ENCODE measurements at places on chromosomes 5 and 9. TPM values are rescaled to one million over a fixed set of nuclear protein-coding genes. Genes with fewer than 3 reads are reported as not detected.

GRCh38 chr9:90642570-90643539, at the start of gene DIRAS2:
Gene DIRAS2, minus strand, starts transcription at chr9:90642824. Its CDS starts 28,997 bp downstream, at chr9:90613827.
- peak; percentile 55 for DNase-seq

- DNase-seq: no peak
Measured at GRCh38 chr5:98500811-98501210, 272.7 kb upstream of the RGMB start.

DNA sequence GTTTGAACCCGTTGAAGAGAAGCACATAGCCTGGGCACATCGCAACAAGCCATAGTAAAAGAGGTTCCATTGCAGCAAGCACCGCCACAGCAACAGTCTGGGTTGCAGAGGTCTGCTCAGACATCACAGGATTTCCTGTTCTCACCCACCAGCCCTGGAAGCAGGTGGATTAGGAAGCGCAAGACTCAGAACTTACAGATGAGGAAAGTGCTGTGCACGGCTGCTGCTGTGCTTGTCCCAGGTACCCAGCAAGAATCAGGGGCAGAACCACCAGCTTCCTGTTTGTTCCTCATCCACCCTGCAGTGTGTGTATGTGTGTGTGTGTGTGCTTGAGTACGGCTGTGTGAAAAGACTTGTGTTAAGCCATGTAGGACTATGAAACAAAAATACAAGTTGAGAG, 124.7 kb upstream of the IRX2 start:
- DNase-seq: no peak

GRCh38 chr9:21995666-21996398, 1.2 kb downstream of the CDKN2B-AS1 start:
- peak; percentile 66 for DNase-seq

- DNase-seq: no peak
Measured at GRCh38 chr5:82246960-82247574, 31.1 kb downstream of the RPS23 start.

GRCh38 chr5:143311428-143311827, 92.1 kb downstream of the NR3C1 start:
- DNase-seq: no peak

GRCh38 chr5:140336388-140336787, 10.0 kb downstream of the HBEGF start:
- DNase-seq: no peak

DNA sequence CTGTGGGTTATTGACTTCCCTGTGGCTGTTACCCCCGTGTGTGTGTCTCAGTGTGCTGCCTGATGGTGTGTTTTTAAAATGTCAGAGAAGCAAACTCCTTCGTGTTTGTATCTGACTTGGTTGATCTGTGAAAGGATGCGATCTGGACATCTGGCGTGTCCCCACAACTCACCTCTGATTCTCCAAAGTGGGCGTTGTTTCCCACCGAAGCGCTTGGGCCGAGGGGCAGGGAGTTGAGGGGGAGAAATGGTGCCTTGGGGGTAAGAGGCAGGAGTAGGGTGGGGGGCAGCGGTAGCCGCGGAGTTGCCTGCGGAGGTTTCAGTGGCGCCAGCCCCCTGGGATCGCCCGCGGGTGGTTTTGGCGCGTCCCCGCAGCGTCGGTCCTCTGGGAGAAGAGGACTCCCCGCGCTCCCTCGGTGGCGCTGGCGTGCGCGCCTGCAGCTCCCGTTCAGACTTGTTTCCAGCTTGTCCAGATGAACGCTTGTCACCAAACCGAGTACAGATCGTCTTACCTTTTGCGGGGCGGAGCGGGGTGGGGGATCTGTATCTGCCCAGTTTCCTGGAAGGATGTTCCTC, 1.1 kb downstream of the MAST4 start:
- DNase-seq: peak; percentile 58

DNA sequence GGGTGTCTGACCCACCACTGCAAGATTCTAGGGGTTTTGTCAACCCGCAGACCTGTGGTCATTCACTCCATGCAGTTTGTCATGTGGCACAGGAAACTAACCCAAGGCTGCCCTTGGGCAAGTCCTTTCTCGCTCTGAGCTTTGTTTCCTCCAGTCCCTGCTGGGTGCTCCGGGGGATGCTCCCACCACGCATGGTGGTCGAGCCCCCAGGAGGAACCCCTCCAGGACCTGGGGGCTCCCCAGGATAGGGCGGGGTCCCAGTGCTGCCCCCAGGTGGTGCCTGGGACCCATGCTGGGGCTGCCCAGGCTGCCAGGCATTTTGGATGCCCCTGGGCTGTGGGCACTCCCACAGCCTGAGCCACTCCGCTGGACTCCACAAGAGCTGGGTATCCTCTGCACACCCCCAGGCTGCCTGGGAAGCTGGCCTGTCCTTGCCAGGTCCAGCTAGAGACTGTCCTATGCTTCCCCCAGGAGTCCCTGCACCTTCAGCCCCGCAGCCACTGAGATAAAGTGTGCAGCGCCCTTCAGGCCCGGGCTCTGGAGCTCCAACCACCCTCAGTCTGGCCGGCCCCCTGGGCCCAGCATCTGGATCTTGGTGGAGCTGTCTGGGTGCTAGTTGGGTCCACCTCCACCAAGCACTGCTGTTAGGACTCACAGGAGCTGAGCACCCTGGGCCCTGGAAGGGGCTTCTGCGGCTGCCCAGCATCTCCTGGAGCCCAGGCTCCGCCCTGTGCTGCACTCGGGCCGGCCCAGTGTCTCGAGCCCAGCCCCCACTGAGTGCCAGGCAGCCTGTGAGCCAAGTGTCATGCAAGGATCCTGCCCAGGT, 104.3 kb downstream of the PHF2 start:
- no peak for DNase-seq

DNA sequence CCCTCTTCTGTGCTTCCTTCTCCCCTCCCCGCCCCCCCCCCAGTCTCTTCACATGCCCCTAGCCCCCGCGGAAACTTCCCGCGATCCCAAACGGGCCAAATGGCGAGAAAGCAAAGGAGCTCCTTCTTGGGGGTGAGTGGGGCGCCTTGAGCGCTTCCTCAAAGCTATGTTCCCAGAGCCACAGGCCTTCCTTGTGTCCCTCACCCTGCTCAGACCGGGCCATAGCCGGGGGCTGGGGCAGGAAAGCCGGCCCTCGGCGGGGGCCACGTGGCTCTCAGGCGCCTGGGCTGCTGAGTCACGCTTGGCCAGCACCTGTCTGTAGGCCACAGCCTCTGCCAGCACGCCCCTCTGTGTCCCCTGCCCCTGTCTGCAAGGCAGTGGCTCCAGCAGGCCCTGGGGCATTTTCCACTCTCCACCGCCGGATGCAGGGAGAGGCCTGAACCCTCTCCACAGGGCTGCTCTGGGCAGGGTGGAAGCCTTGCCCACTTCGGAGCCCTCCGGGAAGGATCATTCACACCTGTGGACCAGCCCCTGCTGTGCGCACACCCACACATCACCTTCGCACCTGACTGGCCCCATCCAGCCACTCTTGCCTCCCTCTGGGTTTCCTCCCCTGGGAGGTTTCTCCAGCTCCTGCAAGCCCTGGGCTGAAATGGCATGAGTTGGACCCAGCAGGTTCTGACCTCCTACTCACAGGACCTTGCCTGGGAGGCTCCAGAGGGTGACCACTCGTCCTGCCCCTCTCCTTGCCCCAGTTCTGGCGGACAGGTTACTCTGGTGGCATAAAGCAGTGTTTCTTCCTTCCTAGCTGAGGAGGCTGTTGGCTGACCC, 1.2 kb upstream of the SQSTM1 start:
- peak; percentile 91 for DNase-seq

GRCh38 chr5:109570362-109570874, 119.3 kb upstream of the MAN2A1 start:
- DNase-seq: no peak

DNA sequence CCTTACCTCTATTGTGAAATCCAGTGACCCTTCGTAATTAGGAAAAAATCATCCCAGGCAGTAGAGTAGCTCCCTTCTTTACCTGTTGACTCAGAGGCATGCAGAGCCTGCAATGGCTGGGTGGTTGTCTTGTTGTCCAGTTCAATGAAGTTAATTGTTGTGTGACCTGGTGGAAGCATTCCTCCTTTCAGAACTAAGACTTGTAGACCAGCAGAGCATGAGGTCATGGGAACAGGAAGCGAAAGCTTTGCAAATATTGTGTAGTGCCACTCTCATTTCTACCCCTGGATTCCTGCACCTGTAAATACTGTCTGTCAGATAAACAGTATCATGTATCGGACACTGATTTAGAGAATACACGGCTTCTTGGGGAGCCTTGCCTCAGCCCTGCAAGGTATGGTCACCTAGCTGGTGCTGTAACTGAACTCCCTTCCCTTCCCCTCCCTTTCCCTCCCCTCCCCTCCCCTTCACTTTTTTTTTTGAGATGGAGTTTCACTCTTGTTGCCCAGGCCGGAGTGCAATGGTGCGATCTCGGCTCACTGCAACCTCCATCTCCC, 5.7 kb upstream of the PRXL2C start:
- DNase-seq: no peak

DNA sequence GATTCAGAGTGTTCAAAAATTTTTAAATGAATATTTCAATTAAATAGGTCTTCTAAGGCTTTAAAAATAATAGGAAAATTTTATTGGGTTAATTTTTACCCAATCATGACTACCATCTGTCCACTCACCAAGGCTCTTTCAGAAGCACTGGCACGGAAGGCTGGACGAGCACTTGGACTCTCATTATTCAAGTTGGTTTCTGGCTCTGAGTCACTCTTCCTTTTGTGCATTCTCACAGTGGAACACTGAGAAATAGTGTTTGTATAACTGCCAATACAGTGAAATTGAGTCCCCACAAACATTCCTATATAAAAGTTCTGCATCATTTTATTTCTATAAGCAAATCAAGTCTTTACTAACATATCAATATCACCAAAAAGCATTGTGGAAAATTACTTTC, 1149.0 kb downstream of the EFNA5 start:
- no peak for DNase-seq

DNA sequence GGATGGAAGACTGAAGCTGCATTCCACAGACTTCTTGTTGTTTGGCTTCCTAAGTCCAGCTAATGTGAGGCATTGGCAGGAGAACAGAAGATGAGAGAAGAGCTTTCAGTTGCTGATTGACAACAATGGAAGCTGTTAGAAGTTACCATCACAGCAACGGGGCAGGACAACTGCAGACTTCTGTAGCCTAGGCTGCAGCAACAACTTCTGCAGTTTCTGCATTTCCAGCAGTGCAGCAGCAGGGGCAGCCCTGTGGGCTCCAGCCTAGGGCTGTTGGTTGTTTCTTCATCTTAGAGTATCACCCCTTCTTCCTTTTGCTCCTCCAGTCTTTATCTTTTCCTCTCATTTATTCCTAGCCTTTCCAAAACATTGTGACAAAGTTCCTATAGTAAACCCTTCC, 528.8 kb upstream of the PTGER4 start:
- DNase-seq: no peak

GRCh38 chr5:120096413-120096812, 367.7 kb upstream of the PRR16 start:
- DNase-seq: no peak

DNA sequence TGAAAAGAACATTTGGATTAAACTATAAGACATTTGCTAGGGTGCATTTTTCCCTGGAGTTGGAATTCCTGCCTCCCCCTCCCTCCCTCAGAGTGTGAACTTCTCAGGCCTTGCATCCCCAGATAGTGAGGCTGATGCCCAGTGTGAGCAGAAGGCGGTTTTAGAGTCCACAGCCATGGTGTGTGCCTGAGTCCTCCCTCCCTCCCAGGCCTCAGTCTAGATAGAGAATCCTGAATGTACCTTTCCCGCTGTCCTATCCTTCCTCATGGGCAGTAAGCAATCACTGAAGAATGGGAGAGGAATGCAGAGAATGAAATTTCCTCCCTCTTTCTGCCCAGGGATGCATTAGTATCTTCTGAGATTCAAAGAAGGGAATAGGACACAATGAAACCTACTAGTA, 108.5 kb downstream of the RASGRF2 start:
- DNase-seq: no peak

DNA sequence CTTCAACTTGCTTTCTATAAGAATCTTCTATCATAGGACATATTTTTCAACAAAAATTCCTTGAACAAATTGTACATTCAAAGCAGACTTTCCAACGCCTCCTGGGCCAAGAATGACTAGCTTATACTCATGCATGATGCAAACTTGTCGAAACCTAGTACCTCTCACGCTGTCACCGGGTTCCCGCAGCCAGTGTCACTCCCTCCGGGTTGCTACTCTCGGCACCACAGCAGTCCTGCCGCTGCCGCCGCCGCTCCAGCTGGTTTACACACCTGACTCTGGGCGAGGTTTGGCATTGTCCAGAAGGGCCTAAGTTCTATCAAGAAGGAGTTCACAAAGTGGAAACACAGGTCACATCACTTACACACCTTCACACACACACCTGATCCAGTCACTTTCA, 244.4 kb downstream of the ADAMTSL1 start:
- DNase-seq: no peak

- DNase-seq: no peak
Measured at GRCh38 chr5:15243301-15244020, 256.5 kb upstream of the FBXL7 start.

DNA sequence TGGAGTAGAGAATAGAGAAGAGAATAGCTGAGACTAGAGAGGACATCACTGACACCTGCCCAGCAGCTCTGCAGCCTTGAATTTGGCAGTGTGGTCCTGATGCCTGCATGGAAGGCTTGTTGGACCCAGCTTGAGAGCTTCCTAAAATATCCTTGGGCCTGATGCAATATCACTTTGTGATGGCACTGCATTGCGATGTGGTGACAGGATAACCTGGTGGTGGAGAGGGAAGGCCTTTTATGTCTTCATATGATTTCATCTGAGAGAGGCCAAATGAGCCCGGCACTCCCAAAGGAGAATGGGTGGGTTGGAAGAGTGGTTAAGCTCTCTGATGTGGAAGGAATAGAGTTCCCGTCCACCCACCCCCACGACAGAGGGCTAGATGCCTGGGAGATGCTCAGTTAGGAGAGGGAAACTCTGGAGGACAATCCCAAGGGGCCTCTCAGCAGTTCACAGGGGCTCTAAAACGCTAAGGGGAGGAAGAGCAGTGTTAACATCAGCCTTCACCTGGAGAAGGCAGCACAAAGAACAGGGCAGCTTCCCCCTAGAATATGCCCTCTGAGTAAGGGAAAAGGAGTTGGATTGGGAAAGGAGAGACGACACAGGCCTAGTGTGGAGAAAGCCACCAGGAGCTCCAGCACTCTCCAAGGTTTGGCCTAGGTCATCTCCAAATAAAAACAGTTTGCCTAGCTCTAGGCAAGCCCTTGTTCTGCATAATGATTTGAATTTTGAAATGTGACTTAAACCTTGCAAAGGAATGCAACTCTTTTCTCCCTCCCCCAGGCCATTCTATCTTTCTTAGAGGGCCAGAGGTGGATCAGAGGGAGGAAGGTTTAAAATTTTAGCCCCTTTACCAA, 99.8 kb upstream of the SSBP2 start:
- DNase-seq: peak; percentile 72

- no peak for DNase-seq
Measured at GRCh38 chr5:109853377-109853776, 163.7 kb downstream of the MAN2A1 start.

The PCDHGC4 gene
- total RNA-seq: 1.2 TPM

The CYFIP2 gene
- 4.9 TPM for total RNA-seq

The MBLAC2 gene
- 2.2 TPM for total RNA-seq

The KCNMB1 gene
- 0.21 TPM for total RNA-seq

The UNC13B gene
- total RNA-seq: 11.0 TPM

The GALT gene
- total RNA-seq: 40.6 TPM

The GARIN3 gene
- total RNA-seq: not detected

The PRDM9 gene
- not detected for total RNA-seq

The TMEFF1 gene
- not detected for total RNA-seq

The AFAP1L1 gene
- total RNA-seq: 21.0 TPM

The CFAP90 gene
- not detected for total RNA-seq

The GABBR2 gene
- total RNA-seq: 0.42 TPM

The TSSK1B gene
- total RNA-seq: not detected

The GPR150 gene
- total RNA-seq: 0.10 TPM

The FAM193B gene
- total RNA-seq: 28.4 TPM

The CFAP157 gene
- 0.10 TPM for total RNA-seq

The FGF1 gene
- total RNA-seq: 1.2 TPM

The LRRC19 gene
- total RNA-seq: not detected

The CMBL gene
- 66.5 TPM for total RNA-seq
